NCI-H526 treated with DMSO at 0.1 percent for 48 hours (cell line): ENCODE measurements at places on chromosomes 2 and 18.

DNA sequence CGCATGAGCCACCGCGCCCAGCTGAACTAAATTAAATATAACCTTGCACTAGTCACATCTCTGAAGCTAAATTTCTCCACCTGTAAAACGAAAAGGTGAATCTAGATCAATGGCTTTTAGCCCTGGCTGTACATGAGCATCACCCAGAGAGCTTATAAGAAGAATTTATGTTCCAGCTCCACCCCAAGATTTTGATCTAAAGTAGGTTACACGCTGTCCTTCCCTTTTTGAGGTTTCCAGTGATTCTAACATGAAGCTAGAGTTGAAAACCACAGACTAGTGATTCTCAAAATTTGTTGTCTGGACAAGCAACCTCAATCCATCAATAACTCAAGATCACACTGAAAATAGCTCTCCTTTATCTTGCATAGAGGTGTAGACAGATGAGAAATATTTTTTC is 208.8 kb upstream of the CRIM1 start:
- no peak for DNase-seq

GRCh38 chr2:19538411-19538963 is 180.1 kb upstream of the OSR1 start:
- no peak for DNase-seq

- no peak for DNase-seq
Observed at GRCh38 chr18:59041819-59042815, 97.6 kb upstream of the SEC11C start.

- DNase-seq: no peak
Observed at GRCh38 chr2:95042472-95043271, 17.2 kb downstream of the MAL start.

DNA sequence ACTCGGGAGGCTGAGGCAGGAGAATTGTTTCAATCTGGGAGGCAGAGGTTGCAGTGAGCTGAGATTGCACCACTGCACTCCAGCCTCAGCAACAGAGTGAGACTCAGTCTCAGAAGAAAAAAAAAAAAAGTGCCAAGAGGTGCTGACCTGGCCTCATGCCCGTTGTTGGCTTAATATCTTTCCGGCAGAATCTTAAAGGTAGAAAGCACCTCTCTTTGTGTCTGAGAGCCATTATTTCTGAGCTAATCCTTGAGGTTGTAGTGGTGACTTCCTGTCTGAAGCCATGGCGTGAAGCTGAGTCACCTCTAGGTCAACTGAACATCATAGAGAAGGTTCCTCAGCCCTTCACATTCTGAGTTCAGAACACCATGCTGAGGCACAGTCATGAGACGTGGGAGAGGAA is 60.4 kb downstream of the WDSUB1 start:
- DNase-seq: no peak

DNA sequence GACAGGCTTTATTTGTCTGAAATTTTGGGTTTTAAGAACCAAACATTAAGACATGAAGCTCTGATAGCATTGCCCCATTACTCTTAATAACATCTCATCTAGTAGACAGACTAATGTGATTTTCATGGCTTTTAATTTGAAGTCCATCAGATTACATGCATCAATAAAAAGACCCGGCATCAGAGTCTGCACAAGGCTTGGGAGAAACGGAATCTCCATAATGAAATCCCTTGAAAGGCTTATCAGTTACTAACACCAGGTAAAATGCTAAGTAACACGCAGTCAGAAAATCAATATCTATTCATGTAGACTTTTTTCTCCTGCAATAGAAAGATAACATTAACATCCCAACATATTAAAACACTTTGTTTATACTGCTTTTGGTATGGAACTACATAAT is 1485.2 kb upstream of the DDX18 start:
- DNase-seq: no peak

DNA sequence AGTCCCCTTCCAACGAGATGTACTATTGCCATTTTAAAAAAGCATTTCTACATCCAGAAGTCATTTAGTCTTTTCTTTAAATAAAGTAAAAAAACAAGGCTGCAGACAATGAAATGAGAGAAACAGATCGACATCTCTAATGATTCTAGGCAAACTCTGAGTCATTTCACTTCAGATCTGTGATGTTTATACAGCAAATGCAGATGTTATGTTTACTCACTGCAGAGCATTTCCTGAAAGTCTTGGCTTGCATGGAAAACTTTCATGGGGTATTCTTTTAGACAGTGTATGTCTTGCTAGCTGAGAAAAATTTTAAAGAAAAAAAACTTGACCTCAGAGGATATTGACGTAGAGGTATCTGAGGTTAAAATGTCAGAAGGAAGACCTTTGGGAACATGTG is 797.4 kb downstream of the CNTNAP5 start:
- no peak for DNase-seq

DNA sequence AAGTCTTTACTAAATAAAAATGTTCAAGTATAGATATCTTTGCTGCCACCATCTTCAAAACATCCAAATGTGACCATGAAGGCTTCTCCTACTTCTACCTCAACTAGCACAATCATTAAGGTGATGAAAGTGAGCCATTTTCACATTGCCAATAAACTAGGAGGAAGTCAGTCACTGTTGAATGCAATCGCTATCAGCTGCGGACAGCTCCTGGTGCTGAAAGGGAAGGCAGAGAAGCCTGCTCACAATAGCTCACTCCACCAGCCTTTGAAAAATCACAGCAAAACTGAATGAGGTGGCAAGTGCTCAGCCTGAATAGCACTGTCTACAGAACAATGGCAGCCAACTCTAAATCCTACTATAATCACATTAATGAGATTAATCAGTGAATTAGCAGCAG is 2.2 kb downstream of the MYT1L start:
- DNase-seq: no peak

DNA sequence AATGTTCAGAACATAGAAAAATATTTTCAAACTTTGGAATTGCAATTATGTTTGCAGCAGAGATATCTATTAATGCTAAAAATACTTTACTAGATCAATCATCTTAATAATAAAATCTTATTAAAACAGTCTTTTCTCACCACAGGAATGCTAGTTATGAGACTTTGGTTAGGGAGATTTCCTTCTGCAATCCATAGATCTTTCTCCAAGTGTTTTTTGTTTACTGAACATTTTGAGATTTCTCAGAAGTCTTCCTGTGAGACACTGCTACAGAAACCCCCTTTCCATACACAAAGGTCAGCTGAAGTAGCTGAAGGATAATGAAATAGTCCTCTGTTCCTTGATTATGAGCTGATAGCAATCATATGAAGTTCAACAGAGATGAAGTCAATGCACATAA is 59.4 kb upstream of the RAPH1 start:
- DNase-seq: no peak

DNA sequence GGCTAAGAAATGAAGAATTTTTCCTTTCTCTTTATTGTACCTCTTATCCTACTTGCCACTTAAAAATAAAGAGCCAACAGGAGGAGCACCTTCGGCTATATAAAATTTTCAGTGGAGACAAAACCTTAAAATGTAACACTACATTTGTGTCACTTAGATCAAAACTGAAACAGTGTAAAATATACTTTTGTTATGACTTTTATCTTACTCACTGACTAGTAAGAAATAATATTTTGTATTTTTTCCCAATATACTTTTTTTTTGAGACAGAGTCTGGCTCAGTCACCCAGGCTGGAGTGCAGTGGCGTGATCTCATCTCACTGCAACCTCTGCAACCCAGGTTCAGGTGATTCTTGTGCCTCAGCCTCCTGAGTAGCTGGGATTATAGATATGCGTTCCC is 28.3 kb downstream of the KCNJ13 start:
- DNase-seq: no peak

DNA sequence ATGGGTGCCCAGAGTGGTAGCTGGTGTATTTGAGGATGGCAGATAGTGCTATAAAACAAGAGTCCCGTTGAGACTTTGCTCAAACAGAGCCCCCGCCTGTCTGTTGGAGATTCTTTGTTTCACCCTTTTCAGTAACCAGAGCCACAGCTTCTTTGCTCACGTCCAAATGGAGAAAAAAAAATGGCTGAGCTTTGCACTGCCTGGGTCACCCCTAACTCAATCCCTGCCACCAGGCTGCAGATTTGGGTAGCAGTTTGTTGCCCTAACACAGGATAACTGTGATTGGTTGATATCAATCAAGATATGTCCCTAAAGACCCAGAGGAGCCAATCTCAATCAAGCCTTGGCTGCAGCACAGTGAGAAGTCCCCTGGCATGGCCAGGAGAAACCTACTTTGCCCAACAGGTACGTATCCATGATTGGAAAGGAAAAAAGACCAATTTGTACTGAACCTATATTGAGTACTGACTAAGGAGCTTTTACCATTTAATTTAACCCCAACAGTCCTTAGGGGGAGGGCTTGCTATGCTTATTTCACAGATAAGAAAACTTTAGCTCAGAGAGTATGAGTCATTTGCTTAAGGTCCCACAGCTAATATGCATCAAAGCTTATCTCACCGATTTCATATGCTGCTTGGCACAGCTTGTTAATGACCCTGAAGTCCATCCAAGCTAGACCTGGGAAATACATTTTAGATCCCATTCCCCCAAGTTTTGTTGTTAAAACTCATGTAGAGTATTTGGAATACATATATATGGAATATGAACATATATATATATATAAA is 72.0 kb upstream of the SH3BP4 start:
- no peak for DNase-seq
